ENCODE measurements at places on chromosomes 7 and 10.
A peak's percentile ranks its signal among the peaks of the same experiment; 100 is the strongest.

DNA sequence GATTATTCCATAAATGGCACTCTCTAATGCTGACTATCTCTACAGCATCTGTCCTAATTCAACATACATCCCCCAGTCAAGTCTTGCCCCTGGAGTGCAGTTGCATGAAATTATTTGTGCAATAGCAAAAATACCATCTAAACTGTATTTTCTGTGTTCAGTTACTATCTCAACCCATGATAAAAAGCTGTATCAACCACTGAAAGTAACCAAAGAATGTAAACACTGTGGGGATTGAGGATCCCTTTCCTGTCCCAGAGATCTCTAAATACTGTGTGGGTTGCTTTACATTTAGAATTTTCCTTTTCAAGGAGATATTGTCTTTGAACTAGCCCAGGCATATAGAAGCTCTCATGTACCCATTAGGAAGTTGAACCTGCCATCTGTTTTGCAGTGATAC lies 23.9 kb upstream of the DGKI start:
- no peak for DNase-seq

- DNase-seq = no peak
Measured at GRCh38 chr7:37040330-37040729, 316.0 kb upstream of the AOAH start.

DNA sequence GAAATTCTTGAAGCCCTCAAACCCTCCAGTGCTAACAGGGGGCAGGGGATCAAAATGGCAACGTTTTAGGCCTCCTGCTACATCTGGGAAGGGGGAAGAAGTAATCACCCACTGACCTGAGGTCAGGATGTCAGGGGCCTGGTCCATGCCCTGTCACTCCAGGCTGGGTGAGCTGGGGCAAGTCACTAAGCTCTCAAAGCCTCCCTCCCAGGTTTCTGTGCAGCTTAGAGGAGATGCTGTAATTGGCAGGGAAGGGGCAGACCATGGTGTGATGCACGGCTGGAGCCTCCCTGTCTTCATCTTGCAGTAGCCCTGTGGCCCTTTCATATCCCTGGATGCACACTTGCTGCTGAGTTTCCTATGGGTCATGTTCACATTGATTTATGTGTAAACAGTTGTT lies 27.2 kb downstream of the LEP start:
- no peak for DNase-seq

DNA sequence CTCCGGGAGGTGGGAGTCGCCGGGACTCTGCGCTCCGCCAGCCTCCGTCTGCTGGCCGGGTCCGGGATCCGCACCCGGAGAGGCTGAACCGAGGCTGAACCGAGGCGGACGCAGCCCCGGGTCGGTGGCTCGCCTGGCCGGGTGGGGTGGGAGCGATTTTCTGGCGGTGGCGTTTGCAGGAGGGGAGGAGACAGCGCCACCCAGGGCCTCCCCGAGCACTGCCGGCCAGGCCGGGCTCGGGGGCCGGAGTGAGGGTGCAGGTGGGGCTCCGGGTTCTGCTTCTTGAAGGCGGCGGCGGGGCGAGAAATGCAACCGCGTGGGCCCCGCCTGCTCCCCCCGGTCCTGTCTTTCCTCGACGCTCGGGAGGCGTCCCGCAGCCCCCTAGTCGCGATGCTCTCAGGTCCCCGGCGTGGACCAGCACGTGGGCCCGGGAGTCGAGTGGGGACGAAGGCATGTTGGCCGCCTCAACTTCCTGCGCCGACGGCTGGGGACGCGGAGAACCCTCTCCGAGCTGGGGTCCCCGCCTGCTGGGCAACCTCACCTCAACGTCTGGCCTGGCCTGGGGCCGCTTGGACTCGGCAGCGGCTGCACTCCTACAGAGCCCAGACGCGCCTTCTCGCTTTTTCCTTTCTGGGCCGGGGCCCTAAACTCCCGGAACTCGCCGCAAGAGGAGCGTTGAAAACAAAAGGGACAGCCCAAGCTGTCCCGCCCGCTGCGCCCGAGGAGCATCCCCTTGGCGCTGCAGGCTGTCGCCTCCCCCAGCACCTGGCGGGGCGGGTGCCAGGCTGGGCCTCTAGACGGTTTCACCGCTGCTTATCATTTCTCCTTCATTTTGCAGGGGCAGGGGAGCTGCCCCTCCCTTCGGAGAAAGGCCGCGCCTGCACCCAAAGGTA lies 25.2 kb upstream of the VAX1 start:
- DNase-seq = no peak

- DNase-seq = peak; percentile 77
Measured at GRCh38 chr10:70575874-70576802, 26.4 kb downstream of the PRF1 start.

DNA sequence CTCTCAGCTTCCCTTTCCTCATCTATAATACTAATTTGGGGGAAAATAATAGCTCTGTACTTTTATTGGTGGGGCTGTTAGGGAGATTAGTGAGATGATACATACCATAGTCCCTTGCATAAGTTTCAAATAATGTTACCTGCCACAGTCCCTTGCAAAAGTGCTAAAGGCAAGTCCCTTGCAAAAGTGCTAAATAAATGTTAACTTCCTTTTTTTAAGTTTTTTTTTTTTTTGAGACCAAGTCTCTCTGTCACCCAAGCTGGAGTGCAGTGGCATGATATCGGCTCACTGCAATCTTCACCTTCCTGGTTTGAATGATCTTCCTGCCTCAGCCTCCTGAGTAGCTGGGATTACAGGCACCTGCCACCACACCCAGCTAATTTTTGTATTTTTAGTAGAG lies 43.4 kb upstream of the SRGN start:
- DNase-seq = no peak

DNA sequence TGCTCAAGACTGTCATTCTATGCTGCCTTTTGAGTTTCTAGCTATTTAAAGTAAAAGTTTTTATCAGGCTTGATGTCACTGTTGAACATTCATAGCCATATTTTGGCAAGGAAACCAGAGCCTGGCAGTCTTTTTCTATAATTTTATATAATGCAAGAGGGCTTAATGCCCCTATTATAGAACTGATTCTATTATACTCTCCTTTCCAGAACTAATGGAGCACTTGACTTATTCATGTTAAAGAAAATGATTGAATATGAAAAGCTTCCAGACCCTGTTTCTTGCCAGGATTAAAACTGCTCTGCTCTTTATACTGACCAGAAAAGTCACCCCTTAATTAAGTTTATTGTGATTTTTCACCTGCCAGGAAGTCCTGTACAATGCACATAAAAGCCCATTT lies 337.6 kb upstream of the CHRM2 start:
- no peak for DNase-seq

DNA sequence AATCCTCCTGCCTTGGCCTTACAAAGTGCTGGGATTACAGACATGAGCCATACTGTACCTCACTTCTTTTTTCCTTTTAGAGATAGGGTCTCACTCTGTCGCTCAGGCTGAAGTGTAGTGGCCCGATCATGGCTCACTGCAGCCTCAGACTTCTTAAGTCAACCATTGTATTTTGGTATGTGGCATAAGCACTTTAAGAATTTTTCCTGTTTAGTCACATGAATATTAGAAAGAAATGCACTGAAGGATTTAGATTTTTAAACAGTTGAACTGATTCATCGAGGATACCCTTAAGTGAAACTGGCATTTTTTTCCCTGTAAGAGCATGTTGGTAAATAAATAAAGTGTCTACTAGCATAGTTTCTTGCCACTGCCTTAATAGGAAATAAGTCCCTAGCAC lies 319.3 kb upstream of the CACNA2D1 start:
- DNase-seq = no peak

GRCh38 chr7:1141651-1142050 lies 18.3 kb downstream of the ZFAND2A start:
- no peak for DNase-seq

GRCh38 chr10:102597131-102597991 lies 46.9 kb upstream of the TRIM8 start:
- no peak for DNase-seq

DNA sequence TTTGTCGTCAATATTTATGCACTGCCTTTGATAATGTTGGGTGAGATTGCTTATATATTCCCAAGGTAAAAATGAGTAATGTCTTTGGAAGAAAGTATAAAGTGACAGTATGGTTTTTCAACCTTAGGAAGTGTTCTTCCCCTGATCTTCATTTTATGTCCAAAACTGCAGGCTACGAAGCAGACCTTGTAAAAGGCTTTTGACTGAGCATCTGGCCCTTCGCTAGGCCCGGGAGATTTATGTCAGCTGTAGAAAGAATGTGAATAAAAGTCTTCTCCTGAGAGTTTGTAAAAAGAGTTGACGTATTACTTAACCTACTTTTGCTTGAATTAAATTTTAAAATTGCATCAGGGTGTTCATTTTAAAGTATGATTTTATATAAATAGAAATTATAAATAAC lies 116.8 kb downstream of the CPED1 start:
- DNase-seq = peak; percentile 34

GRCh38 chr10:89257581-89257980 lies 6.0 kb upstream of the LIPA start:
- no peak for DNase-seq

DNA sequence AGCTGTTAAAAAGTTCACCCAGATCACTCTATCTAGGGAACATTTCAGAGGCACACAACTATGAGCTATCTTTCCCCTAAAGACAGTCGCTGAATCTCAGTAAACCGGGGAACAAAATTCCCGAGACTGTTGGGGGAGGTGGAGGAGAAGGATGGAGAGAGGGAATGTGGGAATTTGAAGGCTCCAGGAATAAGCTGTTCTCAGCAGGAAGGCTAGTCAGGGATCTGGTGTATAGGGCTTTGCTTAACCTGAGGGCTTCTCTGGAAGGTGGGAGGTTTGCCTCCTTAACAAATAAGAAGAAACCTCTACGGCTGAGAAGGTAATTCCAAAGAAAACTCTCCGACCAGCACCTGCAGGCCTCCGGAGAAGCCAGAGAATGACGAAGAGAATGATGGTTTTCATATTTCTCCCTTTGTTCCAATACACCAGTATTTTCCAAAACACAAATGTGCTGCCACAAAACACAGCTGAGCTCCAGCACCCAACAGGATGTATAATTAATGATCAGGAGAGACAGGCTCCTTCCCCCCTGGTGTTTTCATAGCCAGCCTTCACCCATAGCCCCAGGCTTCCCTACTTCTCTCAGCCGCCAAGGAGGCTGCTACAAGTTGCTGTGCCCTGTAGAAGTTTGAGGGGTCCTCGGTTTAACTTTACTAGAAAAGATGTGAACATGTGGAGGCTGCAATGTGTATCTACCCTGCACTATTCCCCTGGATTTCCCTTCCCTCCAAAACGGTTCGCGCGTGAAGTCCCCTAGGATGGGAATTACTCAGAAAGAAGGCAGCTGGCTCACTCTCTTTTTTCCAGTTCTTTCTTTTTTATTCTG lies 2.0 kb downstream of the KCNMA1 start:
- no peak for DNase-seq

GRCh38 chr10:511849-512191 lies 177.6 kb downstream of the DIP2C start:
- DNase-seq = no peak

DNA sequence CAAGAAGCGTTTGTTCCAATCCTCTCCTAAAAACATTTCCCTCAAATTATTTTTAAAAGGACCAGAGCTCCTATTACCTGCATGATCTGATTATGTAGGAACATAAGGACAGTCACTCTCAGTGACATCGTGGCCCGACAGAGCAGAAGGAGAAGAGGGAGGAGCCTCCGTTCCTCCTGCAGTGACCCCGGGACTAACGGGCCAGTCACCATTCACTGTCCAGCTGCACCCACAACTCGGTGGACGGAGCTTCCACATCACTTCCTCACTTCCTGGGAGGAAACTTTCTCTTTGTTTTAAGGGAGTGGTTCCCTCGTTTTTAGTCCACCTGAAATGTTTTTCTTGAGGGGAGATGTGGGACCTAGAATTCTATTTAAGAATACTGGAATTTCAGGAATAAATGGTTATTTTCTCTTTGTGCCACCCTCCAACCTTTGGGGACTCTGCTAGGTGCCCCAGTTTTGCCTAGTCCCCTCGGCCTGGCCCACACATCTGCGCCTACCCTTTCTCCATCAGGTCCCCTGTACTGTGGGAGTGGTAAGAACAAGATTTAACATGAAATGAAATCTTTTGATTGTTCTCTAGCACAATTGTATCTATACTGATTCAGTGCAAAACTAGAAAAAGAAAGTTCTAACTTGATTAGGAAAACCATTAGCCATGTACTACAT lies 173.5 kb upstream of the RNF32 start:
- no peak for DNase-seq

GRCh38 chr10:97889461-97890265 lies 40.0 kb downstream of the GOLGA7B start:
- no peak for DNase-seq

DNA sequence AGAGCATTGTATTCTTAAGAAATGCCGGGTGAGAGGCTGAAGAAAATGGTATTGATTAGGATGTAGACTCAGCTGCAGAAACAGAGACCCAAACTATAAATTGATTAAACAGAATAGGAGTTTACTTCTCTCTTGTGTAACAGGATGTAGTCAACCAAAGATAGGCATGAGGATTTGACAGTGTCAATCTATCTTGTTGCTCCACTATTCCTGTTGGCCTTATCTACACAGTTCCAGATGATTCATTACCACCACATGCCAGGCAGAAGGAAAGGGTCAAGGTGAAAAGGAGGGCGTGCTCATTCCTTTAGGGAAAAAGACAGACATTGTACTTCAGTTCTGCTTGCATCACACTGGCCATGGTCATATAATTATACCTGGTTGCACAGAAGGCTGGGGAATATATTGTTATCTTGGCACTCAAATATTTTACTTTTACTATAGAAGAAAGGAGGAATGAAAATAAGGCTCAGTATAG lies 11.9 kb upstream of the DMTF1 start:
- DNase-seq = no peak

DNA sequence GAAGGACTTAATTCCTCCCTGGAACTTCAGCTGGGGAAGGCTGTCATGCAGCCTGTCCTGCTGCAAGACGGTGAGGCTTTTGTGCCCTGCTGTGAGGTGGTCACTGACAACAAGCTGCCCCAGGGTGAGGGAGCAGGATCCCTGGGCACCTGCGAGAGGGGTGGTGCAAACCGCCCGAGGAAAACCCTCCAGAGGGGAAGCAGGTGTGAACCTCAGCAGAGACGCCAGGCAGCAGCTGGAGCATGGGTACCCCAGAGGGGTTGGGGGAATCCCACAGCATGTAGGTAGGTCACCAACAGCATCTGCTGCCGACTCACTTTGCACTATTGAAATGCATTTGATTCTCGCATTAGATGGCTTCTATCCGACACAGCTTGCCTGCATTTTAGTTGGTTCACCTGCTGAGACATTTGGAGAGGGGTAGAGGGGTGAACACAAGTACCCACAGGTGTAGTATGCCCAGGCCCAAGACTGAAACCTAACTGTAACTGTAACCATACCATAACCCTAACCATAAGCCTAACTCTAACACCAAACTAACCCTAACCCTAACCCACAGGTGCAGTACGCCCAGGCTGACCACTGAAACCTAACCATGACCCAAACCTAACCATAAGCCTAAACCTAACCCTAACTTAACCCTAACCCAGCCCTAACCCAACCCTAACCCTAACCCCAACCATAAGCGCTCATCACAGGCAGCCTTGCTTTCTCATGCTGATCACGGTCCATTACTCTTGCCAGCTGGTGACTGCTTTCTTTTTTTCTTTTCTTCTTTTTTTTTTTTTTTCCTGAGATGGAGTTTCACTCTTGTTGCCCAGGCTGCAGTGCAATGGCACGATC lies 85.9 kb downstream of the ELFN1 start:
- DNase-seq = no peak

GRCh38 chr7:99005776-99006175 lies 127.4 kb downstream of the TRRAP start:
- DNase-seq = no peak
